ENCODE measurements at places on chromosomes 12 and 14. TPM values are rescaled to one million over a fixed set of nuclear protein-coding genes. Genes with fewer than 3 reads are reported as not detected.

DNA sequence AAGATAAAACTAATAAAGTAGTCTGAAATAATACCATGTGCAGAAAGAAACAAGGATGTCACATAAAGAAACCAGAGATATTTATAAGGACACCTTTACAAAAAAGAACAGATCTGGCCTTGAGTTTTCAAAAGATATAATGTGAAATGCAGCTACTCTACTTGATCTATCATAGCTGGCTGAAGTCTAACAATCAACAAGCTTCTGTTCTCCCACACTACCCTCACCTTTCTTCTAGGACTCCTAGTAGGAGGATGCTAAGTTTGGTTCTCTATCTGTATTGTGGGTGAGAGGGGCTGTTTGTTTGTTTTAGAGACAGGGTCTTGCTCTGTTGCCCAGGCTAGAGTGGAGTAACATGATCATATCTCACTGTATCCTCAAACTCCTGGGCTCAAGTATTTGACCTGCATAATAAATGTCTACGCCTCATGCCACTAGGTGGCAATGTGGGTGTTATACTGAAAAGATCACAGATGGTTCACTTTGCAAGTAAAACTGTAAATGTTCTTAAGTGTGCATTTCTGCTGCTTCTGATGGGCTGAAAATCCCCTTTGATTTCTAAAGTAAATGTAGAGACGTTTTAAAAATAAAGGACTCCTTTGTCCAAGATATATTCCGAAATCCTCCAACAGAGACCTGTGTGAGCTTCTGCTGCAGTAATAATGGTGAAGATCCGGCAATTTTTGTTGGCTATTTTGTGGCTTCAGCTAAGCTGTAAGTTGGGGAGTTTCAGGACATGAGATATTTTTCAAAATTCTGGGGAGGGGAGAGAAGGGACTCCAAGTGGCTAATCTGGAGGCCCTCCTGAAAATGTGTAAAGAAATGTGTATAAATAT lies 269.3 kb downstream of the DAD1 start:
- DNase-seq, result peak; percentile 70

- no peak for DNase-seq
These were observed 10.3 kb upstream of the SLCO1B3 start for GRCh38 chr12:20800160-20800559.

- DNase-seq, result no peak
These were observed 735.4 kb upstream of the USP15 start for GRCh38 chr12:61524851-61525250.

Gene PSME2
- polyA plus RNA-seq, result 88.6 TPM

Gene PEBP1
- 141 TPM for polyA plus RNA-seq

Data from muscle of arm (tissue), 14 donors.